Stimulated activated CD8-positive, alpha-beta memory T cell treated with anti-CD3 and anti-CD28 coated beads, Interleukin-15, amount 100 ng/mL, for 48 hours (primary cell): ENCODE measurements at places on chromosomes 4 and X.

GRCh38 chrX:140064993-140065392 lies 99.7 kb upstream of the CXorf66 start:
- no peak for DNase-seq

DNA sequence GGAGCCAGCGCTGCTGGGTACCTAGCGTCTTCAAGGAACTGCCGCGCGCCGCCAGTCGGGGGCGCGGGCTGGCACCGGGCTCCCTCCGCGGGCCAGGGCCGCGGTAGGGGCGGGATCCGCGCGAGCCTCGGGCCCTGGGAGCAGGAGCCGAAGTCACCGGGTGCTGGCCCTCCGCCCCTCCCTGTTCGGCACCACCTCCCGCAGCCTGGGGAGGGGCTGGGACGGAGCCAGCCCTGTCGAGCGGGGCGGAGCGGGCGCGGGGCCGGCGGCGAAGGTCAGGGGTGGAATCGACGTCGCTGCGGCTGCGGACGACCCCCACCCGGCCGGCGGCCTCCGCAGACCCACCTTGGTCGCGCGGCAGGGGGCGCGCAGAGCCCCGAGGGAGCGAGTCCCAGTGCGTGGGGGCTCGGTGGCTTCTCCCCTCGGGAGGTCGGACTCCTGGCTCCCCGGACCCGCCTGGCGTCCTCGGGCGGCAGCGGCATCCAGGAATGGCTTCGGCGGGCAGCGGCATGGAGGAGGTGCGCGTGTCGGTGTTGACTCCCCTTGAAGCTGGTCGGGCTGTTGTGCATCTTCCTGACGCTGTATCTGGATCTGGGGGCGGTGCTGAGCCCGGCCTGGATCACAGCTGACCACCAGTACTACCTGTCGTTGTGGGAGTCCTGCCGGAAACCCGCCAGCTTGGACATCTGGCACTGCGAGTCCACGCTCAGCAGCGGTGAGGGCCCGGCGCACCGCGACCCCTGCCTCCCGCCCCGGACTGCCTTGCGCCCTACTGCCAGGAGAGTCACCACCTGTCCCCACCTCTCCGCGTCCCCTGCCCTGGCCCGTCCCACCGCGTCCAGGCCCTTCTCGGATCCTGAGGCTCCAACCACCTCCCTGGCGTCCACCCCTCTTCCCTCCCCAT lies 50.5 kb upstream of the FAM47C start:
- no peak for DNase-seq

DNA sequence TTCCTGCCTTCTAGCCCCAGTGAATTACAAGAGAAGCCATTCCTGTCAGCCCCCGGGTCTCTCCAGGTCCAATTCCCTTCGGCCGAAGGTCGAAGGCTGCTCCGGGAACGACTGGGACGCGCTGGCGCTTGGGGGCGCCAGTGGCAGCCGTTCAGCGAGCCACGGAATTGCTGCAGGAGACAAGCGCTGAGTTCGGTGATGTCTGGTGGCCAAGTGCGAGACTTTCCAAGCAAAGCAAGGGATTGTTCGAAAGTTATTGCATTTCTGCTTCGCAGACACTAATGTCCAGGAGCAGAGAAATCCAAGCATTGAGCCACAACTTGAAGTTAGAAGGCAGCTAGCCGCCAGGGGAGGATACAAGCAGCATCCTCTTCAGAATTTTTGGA lies 1.1 kb upstream of the DKK2 start:
- no peak for DNase-seq

GRCh38 chr4:26727844-26728243 lies 132.8 kb upstream of the STIM2 start:
- no peak for DNase-seq

DNA sequence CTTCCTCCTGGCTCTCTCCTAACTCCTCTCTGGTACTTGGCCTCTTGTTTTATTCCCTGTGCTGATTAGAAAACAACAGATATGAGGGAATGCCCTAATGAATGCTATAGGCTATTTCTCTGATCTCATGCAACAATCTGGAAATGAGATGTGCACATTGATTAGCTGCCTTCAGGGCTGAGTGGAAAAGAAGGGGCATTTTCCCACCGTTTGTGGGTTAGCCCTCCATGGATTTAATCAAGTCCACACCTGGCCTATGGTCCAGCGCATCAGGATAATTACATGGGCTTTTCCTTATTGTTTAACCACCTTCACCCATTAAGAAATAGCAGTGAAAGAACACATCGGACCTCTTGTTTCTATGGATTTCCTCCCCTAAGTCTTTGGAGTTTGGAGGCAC lies 70.0 kb downstream of the CAPN6 start:
- no peak for DNase-seq

DNA sequence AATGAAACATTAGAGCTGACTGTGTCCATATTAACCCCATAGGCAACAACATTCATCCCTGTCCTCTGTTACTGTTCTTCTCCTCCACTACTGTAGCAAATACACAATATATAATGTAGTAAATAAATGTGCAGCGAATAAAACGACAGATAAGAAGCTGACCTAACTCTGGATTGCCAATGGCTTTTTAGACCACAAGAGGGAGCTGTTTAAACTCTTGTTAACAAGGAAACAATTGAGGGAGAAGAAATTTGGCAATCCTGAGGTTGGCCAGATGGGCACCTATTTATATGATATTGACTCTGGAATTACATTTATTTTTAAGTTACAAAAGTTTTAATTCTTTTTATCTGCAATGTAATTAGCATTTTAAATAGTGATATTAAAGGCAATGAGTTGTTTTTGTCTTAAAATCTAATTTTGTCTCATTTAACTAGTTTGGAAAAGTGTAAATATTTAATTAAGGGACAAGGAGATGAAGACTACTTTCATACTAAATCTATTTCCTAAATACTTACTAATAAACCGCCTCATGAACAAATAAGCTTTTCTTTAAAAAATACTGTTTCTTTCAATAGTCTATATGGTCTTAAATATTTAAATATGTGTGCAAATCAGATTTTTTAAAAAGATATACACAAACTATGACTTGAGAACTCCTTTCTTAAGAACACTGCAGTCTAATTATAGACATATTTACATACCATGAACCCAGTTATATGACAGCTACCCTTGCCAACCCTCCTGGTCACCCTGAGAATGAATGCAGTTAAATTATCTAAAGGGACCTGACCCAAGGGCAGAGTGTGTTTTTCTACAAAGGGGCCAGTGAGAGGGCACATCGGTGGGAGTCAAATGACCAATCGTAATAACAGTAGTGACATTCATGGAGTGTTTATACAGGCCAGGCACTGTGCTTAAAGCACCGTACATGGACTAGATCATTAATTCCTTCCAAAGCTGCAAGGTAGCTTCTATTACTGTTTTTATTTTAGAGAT lies 52.9 kb upstream of the HPF1 start:
- DNase-seq: no peak
